H1 (cell line): ENCODE measurements at places on chromosomes 12 and 14. TPM values are rescaled to one million over a fixed set of nuclear protein-coding genes. Genes with fewer than 3 reads are reported as not detected.

CRACR2A gene
- 3.0 and 3.2 TPM in 2 replicates for total RNA-seq

FGF6 gene
- not detected in 2 replicates for total RNA-seq

LHX5 gene
- 0.47 and 0.63 TPM in 2 replicates for total RNA-seq

PTPRB gene
- 0.58 and 1.1 TPM in 2 replicates for total RNA-seq

FAM186B gene
- total RNA-seq = 0.21 and 0.73 TPM in 2 replicates

BICDL1 gene
- 25.9 and 26.9 TPM in 2 replicates for total RNA-seq

TAS2R7 gene
- not detected in 2 replicates for total RNA-seq

WSCD2 gene
- total RNA-seq = 1.7 and 2.2 TPM in 2 replicates
